ENCODE measurements at places on chromosomes 4 and X.

DNA sequence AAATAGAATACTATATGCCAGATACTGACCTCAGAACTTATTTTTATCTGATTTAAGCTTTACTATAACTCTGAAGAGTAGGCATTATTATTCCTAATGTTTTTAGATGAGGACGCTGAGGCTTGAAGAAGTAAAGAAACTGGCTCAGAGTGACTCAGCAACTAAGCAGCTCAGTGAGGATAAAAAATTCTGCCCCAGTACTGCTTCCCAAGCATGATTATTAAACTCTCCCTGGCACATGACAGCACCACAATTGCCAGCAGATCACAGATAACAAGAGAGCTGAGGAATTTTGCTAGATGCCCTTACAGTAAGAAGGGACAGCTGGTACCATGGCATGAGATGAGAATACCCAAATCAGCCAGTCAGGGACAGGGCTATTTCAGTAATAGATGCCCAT lies 219.4 kb downstream of the NKX6-1 start:
- no peak for DNase-seq

DNA sequence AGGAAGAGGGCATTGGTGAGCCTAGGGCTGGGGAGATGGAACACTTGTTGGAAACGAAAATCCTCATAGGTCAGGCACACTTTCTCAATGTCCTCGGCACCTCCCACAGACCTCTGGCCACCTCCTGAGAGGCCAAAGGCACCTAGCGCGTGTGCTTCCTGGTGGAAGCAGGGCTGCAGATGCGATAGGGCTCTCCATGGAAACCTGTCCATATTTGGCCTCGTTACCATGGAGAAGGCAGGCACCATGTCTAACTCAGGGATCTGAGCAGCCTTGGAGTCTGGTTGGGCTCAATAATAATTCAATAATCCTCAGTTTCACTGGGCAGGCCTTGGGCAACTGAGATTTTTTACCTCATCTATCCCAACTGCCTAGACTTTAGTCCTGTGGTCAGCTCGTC lies 58.3 kb downstream of the RAI2 start:
- DNase-seq, result no peak

DNA sequence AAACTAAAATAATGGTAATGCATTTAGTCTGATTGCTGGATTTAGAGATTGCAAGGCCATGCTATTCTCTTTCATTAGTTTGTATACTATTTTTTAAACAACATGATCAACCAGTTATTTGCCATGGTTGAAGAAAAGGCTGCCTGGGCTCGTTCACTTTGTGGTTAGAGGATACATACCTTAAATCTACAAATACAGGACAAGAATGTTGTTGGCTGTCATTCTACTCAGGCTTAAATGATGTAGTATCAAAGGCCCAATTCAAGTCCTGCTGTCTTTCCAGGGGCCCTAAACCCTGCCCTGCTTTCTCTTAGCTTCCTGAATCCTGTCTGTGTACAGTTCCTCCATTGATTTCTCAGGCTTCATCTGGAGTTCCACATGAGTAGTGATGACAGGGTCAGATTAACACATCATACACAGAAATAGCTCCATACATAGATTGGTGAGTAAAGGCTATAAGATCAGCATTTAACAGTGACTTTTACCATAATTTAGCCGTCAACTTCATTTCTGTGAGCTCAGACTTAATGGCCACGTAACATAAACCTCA lies 114.9 kb upstream of the GPRIN3 start:
- no peak for DNase-seq

DNA sequence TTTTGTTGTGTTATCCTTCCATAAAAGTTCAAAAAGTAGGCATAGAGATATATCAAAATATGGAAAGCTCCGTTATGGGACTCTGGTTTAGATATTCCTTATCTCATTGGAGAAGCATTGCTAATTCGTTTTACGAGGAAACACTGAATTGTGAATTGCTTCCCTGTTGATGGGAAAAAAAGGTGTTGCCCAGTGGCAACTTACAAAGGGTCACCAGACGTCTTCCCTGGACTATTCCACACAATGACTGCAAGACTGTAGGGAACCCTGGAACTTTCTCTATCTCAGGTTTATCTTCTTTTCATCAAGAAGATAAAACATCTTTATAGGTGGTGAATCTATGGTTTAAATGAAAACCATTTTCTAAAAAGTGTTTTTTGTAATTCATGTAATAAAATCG lies 137.7 kb downstream of the MID1 start:
- no peak for DNase-seq

- no peak for DNase-seq
Measured at GRCh38 chrX:139933904-139934303, 1.1 kb upstream of the ATP11C start.

DNA sequence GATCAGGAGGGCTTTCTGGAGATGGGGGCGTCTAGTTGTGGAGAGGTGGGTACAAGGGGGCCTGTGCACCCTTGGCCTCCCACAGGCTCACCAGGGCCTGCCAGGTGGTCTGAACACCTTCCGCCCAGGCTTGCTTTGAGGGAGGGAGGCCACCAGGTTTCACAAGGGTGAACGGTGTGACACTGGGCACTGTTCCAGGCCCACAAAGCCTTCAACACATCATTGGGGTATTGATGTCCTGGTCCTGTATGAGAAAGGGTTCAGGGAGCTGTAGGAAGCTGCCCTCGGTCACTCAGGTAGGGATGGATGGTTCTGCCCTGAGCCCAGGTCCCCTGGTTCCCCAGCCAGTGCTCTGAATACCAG lies 6.0 kb downstream of the HTRA3 start:
- no peak for DNase-seq

GRCh38 chr4:54495091-54495490 lies 162.7 kb upstream of the KIT start:
- DNase-seq, result no peak

- no peak for DNase-seq
Measured at GRCh38 chr4:47525154-47525819, 40.2 kb downstream of the ATP10D start.

- DNase-seq, result no peak
Measured at GRCh38 chr4:168131196-168131595, 38.9 kb downstream of the ANXA10 start.

DNA sequence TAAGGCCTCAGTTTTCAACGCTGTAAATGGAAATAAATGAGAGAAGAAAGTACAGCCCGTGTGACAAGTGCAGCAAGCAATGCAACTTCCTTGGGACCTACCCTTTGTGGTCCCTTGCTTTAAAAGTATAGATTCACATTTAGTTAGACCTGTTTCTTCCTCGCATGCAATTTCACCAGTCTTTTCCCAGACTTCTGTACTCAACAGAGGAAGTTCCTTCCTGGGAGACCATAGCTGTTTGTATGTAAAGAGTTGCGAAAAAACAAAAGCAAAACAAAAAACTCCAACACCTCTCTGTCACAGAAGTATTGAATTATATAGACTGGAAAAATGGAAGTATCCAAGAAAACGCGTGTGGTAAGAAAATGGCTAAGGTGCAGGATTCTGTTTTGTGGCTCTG lies 1.1 kb upstream of the IRF2 start:
- DNase-seq, result no peak

- DNase-seq, result no peak
Measured at GRCh38 chr4:139503622-139504166, 49.8 kb downstream of the RAB33B start.
